ENCODE measurements at places on chromosomes 16 and 17.
A peak's percentile ranks its signal among the peaks of the same experiment; 100 is the strongest.

DNA sequence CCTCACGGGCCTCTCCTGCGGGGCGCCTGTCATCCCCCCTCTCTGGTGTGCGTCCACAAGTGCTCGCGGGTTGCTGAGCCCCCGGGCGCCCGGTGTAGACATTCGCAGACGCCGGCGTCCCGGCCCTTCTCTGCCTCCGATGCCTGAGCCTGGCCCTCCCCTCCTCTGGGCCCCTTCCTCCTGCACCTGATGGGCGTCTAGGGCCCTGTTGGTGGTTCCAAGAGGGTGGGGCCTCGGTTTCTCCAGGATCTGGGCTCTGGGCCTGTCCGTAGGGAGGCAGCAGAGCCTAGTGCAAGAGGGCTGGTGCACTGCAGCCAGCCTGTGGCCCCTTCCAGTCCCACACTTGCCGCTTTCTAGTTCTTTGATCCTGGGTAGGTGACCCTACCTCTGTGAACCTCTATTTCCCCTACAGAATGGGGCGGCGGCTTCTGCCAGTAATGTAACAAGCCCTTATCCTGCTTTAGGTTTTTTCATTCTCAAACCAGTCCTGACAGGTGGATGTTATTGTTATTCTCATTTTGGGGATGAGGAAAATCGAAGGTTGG, 623 bp downstream of the E4F1 start:
- no peak for DNase-seq

DNA sequence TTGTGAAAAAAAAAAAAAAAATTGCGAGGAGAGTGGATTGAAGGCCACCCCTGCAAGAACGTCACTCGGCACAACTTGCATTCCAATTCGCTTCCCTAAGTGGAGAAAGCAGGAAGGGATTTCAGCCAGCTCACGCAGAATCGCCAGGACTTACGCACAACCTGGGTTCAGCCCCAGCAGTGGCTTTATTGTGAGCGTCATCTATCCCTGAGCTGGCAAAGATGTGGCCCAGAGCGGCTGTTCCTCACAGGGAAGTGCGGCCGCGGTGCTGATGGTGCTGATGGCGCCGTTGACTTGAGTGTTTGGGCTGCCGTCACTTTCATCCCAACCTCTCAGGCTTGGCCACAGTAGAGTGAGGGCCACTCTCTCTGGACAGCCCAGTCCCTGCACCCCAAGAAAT, 197.6 kb downstream of the NTN1 start:
- no peak for DNase-seq

DNA sequence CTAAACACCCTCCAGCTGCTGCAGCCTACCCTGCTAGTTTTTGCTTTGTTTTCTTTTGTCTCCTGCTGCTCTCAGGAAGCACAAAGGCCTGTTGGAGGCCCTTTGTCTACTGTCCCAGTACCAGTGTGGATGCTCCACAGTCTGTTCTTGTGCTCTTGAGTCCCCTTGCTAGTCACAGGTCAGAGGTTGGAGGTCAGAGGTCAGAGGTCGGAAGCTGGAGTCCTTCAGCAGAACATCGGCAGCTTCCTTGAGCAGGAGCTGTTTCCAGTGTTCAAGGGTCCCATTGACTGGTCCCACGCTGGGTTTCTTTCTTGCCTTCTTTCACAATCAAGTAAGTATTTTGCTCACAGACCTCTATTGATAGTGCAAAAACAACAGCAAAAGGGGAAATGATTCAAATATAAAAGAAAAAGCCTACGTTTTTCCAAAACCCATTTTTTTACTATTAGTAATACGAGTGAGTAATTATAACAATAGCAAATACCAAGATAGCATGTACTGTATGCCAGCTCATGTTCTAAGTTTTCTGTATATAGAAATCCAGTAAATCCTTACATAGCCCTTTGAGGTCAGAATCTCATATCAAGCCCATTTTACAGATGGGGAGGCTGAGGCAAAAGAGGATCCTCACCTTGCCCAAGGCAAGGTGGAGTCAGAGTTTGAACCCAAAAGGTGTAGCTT, 10.9 kb upstream of the IL34 start:
- no peak for DNase-seq

DNA sequence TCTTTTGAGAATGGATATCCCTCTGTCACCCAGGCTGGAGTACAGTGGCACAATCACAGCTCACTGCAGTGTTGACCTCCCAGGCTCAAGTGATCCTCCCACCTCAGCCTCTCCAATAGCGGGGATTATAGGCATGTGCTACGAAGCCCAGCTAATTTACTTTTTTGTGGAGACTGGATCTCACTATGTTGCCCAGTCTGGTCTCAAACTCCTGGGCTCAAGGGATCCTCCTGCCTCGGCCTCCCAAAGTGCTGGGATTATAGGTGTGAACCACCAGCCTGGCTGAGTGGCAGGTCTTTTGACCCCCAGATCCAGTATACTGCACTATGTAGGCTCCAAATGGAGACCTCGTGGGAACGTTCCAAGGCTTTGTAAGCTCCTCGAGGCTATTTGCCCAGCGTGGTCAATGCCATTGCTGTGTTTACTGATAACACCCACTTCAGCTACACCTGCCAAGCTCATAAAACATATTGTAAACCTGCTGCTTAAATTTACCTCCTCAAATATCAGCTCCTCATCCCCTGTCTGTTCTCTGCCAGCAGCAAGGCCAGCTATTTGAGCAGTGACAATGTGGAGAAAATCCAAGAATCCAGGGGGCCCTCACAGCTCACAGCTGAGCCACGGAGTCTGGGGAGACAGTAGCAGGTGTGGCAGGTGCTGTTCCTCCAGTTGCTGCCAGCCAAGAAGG, 16.2 kb upstream of the KIFC3 start:
- DNase-seq, result no peak

DNA sequence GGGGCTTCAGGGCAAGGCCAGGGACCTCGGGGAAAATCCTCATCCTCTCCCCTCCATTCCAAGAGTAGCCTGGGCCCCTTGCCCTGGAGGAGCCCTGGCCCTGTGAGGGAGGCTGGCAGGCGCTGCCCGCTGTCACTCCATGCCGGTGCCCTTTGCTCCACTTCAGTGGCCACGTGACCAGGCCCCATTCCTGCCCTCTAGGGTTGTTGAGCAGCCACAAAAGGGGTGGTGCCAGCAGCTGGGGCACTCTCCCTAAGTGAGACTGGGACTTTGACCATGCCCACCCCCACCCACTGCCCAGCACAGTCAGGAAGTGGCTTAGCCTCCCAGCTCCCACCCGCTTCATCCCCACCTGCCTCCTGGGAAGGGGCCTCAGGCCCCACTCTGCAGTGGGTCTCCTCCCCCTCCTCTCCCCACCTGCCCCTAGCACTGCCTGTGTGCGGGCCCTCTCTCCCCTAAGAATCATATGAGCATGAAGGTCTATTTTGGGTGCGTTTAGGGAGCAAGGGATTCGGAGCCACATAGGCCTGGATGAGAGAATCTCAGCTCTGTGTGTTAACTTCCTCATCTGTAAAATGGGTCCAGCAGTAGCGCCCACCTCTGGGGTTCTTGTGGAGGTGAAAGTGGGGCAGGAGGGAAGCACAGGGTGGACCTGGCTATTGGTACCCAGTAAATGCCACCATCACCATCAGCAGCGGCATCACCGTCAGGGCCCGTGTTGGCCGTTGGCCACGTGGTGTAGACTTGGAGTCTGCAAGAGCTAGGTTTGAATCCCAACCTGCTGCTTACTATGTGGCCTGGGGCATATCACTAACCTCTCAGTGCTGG, 7.2 kb downstream of the PDK2 start:
- no peak for DNase-seq

DNA sequence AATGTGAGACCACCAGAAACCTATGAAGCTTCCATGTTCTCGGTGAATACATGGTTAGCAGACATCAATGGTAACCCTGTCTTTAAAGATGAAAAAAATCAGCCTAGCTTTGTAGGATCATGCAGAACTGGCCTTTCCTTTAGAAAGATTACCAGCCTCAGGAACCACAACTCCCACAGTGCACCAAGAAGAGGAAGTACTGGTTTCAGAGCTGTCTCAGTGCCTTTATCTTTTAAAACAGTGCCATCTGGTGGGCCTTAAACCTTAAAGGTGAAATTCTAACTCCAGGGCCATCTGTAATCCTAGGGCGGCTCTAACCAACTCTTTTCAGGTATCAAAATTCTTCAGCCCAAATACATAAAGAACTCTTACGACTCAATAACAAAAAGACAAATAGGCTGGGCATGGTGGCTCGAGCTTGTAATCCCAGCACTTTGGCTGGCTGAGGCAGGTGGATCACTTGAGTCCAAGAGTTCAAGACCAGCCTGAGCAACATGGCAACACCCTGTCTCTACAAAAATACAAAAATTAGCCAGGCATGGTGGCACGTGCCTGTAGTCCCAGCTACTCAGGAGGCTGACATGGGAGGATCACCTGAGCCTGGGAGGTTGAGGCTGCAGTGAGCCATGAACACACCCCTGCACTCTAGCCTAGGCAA, 5.4 kb downstream of the ATPAF2 start:
- DNase-seq, result peak; percentile 59

DNA sequence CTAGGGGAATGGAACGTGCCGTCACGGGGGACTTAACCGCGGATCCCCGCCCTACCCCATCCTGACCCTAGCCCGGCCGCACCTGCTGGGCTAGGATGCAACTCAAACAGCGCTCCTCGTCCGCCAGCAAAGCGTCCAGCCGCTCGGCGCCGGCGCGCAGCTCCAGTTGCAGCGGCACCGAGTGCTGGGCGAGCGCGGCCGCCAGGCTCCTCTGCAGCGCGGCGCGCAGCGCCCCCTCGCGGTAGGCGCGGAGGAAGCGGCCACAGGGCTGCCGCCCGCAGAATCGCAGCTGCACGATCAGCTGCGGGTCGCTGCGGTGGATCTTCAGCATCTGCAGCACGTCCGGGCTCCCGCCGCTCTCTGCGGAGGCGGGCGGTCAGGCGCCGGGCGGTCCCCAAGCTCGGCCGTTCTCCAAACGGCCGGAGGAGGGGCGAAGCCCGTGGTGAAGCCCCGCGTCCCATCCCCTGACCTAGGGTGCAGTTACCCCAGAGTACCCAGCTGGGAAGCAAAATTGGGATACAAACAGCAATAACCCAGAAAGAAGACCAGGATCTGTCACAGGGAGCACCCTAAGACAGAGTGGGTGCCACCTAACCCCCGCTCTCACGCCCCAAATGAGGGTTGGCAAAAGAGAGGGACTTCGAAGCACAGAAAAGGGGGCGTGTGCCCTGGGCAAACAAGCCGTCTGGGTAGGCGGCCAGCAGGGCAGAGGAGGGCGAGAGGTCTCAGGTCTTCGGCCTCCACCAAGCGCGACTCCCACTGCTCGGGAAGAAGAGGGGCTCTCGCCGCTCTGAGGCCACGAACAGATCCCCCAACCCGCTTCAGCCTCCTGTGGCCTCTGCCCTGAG, 4.2 kb downstream of the TRADD start:
- DNase-seq, result peak; percentile 89

DNA sequence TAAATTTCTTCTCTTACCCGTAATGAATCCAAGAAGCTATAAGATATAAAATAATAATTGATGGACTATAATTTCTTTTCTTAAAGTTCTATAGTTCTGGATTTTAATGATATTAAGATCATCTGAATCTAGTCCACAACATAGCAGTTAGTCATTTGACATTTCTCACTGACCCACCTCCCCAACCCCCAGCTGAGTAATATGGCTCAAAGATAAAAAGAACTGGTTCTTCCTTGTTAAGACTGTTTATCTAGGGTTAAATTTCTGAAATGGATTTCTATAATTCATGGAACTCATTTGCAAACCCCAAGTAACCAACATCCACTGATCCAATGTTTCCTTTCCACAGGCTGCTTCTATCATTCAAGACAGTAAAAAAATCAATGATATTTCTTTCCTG, 133.9 kb upstream of the SOX9 start:
- no peak for DNase-seq

- DNase-seq, result no peak
These were observed 184.7 kb downstream of the SOX9 start for GRCh38 chr17:72305472-72305871.

- no peak for DNase-seq
These were observed 16.1 kb downstream of the TLE7 start for GRCh38 chr16:71425746-71426068.

Measured in GM12891 (cell line).